GM10248 (cell line): ENCODE measurements at places on chromosomes 2 and 18.
A peak's percentile ranks its signal among the peaks of the same experiment; 100 is the strongest.

- no peak for DNase-seq
Measured at GRCh38 chr18:1308686-1309085, 404.0 kb downstream of the ADCYAP1 start.

DNA sequence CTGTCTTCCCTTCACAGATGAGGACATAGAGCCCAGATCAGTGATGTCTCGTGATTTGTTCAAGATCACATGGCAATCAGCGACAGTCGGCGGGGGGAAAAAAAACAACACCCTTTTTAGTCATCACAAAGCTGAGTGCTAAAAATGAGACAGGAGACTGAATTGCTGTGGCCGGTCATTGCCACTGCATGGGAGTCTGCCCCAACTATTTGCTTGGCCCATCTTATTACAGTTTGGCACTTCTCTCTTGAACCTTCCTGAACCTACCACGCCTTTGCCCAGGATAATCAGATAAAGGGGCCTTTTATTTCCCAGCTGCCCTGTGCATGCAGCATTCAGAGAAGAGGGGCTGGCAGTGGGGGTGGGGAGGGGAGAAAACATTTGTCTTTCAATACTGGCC lies 42.7 kb downstream of the SETBP1 start:
- no peak for DNase-seq

- no peak for DNase-seq
Measured at GRCh38 chr2:165079432-165079831, 124.1 kb upstream of the SLC38A11 start.

- DNase-seq: no peak
Measured at GRCh38 chr2:199946836-199947235, 8.5 kb downstream of the TYW5 start.

GRCh38 chr2:234075518-234075915 lies 25.0 kb downstream of the SPP2 start:
- DNase-seq: no peak

DNA sequence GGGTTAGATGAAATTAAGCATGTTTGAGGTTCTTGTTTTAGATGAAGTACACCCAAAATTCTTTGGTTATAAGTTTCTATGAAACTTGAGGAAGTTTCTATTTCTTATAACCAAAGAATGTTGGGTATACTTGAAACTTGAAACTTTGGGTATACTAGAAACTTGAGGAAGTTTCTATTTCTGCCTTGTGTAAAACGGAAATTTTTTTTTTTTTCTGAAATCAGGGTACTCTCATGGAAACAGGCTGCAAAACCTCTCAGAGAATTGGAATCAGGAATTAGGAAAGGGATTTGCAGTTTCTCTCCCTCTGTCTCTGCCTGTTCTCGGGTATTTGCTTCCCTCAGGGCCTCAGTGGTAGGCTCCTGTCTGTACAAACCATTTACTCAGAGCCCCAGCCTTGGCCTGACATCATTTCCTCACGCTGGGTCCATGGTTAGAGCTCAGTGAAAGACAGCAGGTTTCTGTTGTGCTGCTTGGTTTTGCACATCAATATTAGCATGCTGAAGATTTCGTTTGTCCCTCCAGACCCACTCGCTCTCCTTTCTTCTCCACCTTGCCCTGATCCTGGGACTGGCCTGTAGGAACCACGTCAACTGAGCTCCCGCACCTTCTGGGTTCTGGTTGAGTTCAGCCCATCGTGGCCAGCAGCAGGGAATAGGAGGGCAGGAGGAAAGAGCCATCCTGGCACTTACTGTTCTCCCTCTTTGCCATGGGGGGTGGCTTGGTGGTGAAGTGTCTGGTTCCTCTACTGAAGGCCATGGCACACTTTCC lies 106.4 kb downstream of the POLR1A start:
- peak; percentile 70 for DNase-seq

DNA sequence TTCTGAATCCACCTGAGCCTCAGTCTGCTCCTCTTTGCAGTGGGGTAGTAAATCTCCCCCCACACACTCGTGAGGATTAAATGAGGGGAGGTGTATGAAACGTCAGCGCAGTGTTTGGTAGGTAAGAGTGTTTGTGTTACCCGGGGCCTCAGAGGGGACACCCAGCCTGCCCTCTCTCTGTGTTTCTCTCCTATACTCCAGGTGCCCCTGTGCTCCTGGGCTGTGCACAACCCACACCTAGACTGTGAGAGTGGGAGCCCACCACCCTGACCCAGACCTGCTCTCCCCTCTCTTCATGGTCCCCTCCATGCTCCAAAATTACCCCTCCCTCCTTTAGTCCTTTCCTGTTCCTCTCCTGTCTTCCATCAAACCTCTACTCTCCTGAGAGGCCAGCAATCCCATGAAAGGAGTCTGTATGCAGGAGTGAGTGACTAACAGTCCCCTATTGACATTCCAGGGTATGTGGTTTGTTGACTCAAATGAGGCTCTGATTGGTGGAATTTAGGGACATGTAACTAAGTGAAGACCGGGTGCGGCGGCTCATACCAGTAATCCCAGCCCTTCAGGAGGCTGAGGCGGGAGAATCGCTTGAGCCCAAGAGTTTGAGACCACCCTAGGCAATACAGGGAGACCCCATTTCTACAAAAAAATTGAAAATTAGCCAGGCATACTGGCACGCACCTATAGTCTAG lies 10.4 kb downstream of the CIB4 start:
- no peak for DNase-seq

GRCh38 chr18:57891707-57892391 lies 88.7 kb upstream of the ATP8B1 start:
- no peak for DNase-seq

- no peak for DNase-seq
Measured at GRCh38 chr2:10495311-10495987, 47.3 kb upstream of the ODC1 start.

- no peak for DNase-seq
Measured at GRCh38 chr2:134706587-134707329, 12.0 kb downstream of the TMEM163 start.

GRCh38 chr18:58049000-58049688 lies 5.1 kb downstream of the NEDD4L start:
- no peak for DNase-seq

DNA sequence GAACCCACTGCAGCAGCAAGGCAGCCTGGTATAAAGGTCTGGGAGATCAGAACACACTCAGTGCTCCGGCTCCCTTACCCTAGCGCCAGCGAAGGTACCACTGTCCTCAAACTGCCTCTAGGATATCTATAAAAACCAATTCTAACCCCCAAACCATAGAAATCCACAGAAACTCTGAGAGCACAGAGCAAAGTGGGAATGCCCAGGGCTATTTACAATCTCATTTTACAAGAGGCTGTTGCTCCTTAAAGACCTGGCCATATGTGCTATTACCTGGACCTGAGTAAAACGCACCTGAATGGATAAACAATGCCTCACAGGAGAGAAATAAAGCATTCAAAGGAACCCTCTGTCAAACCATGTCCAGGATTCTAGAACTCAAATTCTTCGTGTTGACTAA lies 4.3 kb downstream of the STK39 start:
- no peak for DNase-seq

- no peak for DNase-seq
Measured at GRCh38 chr2:160471950-160472349, 21.7 kb downstream of the RBMS1 start.

DNA sequence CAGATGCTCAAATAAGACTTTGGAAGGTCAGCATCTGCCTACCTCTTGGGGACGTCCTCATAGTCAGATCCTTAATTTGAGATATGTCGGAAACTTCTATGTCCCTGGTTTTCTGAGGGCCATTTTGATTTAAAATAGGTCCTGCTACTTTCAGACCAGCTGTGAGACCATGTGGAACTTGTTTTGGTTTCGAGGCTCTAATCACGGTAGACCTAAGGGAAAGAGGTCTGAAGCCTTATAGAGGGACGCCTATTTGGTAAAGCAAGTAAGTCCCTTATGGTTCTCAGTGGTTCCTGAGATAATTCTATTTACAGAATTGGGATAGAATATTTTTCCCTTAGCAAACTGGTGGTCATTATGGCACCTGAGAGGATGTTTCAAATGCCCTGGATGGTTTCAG lies 75.1 kb downstream of the RFTN2 start:
- DNase-seq: no peak

DNA sequence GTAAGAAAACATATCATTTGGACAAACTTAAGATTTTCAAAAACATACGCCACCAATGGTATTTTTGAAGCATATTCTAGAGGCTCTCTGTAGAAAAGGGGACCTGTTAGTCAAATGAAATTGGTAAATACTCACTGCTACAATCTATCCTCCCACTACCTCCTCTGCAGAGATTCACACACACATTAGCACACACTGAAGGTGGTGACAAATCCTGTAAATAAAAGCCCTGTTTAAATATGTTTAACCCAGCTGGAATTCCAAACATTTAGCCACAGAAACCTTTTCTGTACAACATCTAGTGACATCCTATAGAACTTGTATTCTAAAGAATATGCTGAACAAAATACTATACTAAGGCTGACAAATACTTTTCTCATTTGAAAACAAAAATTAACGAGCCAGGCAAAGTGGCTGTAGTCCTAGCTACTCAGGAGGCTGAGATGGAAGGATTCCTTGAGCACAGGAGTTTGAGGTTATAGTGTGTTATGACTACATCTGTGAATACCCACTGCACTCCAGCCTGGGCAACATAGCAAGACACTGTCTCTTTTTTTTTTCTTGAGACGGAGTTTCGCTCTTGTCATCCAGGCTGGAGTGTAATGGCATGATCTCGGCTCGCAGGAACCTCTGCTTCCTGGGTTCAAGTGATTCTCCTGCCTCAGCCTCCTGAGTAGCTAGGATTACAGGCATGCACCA lies 25.9 kb downstream of the ALS2 start:
- no peak for DNase-seq

DNA sequence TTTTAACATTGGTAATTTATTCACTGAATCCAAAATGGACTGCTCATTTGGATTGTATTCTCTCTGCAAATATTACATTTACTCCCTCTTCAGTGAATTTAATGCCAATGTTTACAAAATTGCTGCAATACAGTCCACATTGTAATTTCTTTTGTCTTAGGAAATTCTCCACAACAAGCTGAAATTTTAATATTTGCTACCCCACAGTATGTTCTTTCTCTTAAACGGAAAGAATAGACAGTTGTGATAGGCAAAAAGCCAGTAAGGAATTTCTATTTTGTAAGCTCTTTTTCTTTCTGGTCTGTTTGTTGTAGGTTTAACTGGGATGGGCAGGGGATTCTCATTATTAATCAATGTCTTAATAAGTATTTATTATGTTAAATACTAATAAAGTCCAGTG lies 92.0 kb downstream of the CSRNP3 start:
- no peak for DNase-seq

GRCh38 chr2:195709901-195710806 lies 53.1 kb downstream of the SLC39A10 start:
- no peak for DNase-seq

DNA sequence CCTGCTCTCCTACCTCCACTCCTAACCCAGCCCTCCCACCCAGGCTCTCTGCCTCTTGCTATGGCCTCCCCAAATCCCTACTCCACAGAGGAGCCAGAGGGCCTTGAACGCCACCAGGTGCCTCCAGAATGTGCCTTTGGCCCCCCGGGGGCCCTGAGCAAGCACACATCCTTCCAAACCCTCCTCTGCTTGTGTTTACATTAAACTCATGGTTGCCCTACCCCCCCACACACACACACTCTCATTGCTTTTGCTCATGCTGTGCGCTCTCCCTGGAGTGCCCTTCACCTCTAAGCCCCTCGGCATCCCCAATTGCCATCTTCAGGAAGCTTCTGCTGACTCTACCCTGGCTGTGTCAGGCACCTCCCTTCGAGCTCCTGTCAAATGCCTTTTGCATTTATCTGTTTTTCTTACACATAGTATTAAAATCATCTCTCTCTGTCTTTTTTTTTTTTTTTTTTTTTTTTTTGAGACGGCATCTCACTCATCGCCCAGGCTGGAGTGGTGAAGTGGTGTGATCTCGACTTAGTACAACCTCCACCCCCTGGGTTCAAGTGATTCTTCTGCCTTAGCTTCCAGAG lies 16.3 kb upstream of the TET3 start:
- DNase-seq: no peak

GRCh38 chr2:179454443-179455171 lies 190.0 kb upstream of the SESTD1 start:
- no peak for DNase-seq

DNA sequence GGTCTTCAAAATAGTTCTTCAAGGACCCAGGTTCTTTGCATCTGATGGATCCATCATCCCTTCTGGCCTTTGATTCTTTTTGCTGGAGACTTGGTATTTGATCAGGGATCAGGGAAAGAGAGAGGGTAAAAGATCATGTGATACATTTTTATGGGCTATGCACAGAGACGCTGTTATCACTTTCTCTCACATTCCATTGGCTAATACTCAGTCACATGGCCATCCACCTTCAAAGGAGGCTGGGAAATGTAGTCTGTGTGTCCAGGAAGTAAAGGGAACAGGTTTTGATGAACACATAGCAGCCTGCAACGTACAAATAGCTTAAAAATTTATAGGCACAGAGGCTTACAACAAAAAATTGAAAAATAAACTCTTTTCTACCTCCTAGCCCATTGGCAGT lies 629.6 kb upstream of the FANCL start:
- DNase-seq: no peak

DNA sequence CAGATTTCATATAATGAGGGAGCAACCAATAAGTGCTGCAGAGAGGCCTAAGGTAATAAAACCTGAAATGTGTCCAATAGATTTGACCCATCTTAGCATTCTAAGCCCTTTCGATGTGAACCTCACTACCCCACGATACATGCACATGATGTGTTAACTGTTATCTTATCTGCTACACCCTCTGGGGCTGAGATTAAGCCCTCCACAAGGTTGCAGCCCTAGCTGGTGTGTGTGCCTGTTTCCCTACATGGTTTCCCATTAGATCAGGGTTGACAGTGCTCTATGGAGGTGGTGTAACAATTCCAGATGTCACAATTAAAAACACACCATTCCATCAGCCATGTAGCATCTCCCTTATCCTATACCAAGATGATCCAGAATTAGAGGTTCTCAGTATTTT lies 68.9 kb upstream of the THSD7B start:
- DNase-seq: no peak

DNA sequence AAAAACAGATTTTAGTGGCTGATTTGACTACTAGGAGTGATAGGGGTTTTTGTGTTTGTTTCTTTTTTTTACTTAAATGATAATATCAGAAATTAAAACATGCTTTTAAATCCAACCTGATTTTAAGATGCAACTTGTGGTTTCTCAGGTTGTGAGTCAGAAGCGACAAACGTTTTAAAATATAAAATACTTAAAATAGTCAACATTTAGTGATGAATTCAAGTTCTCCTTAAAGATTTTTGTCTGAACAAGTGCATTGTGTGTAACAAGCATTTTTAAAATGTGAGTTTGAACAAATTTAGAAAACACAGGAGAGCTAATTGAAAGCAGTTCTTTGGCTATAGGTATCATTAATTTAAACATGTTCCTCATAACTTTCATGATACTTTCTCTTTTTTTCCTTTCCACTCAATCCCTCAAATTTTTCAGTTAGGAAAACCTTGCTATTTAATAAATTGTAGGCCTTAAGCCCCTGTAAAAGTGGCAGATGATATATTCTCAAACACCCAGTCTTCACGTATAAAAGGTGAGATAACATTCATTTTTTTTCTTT lies 3.6 kb downstream of the TBR1 start:
- no peak for DNase-seq

- DNase-seq: no peak
Measured at GRCh38 chr2:234708091-234708683, 211.3 kb upstream of the ARL4C start.

- DNase-seq: no peak
Measured at GRCh38 chr18:8607776-8608742, 1.2 kb upstream of the RAB12 start.
